ENCODE measurements at places on chromosomes 3 and 15.

- no peak for DNase-seq
These were observed 81.2 kb upstream of the ZBTB20 start for GRCh38 chr3:115228266-115228665.

DNA sequence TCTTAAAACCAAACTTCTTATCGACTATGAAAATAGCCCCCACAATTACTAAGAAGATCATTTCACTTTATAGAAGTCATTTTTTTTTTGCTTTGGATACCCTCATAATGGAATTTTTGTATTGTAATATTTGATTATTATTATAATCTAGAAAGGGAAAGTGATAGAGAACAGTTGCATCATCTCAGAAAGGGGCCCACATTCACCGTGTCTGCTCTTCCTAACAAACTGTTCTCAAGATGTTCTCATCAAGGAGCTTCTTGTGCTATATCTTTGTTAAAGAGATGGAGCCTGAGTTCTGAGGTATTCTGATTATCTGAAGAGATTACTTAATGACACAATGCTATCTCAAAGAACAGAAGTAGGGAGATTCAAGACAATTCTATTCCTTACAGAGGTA, 49.3 kb downstream of the MME start:
- no peak for DNase-seq

GRCh38 chr3:7146529-7146928, 285.6 kb downstream of the GRM7 start:
- DNase-seq, result no peak

GRCh38 chr15:42137461-42138261, 18.8 kb downstream of the PLA2G4F start:
- DNase-seq, result no peak

DNA sequence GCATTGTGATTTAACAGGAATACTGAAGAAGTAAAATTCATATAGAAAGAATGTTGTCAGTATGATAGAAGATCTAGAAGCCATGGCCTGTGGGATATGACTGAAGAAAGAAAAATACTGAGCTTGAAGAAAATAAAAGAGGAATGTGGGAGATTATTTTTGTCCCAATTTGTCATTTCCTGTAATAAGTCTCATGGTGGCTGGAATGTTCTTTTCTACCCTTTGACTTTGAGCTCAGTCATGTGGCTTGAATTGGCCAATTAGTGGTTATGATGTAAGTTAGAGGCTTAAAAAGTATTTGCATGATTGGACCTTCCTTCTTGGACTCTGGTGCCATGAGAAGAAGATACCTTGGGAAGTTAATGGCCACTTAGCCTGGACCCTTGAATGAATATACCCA, 14.1 kb downstream of the APH1B start:
- DNase-seq, result no peak

DNA sequence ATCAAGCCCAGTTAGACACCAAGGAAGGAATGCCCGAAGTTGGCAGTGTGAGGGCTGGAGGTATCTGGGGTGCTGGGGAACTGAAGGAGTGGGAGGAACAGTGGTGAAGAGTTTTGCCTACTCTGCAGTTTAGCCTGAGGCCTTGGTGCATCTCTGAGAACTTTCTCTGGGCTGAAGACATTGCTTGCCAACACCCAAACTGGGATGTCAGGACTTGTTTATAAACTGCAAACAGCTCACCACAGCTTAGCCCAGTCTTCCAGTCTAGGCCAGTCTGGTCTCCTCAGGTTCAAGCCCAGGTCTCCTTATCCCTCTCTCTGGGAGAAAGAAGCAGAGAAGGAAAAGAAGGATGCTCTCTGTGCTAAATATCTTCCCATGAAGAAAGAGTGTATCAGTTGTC, 68.0 kb upstream of the BOC start:
- no peak for DNase-seq

GRCh38 chr15:101641129-101641764, 10.9 kb downstream of the TM2D3 start:
- DNase-seq, result peak; percentile 42

- DNase-seq, result peak; percentile 51
These were observed 72.9 kb downstream of the CD200 start for GRCh38 chr3:112405845-112406244.

- no peak for DNase-seq
These were observed 4.6 kb downstream of the SETD5 start for GRCh38 chr3:9401986-9402385.

GRCh38 chr3:32419742-32420125, 28.1 kb downstream of the CMTM7 start:
- DNase-seq, result no peak

GRCh38 chr15:72249142-72249810, 18.3 kb upstream of the PKM start:
- no peak for DNase-seq

GRCh38 chr15:25787855-25788520, 75.1 kb downstream of the ATP10A start:
- no peak for DNase-seq

- no peak for DNase-seq
These were observed 38.9 kb downstream of the ACAP2 start for GRCh38 chr3:195403841-195404408.

GRCh38 chr15:48596415-48596814, 49.1 kb downstream of the FBN1 start:
- DNase-seq, result no peak

DNA sequence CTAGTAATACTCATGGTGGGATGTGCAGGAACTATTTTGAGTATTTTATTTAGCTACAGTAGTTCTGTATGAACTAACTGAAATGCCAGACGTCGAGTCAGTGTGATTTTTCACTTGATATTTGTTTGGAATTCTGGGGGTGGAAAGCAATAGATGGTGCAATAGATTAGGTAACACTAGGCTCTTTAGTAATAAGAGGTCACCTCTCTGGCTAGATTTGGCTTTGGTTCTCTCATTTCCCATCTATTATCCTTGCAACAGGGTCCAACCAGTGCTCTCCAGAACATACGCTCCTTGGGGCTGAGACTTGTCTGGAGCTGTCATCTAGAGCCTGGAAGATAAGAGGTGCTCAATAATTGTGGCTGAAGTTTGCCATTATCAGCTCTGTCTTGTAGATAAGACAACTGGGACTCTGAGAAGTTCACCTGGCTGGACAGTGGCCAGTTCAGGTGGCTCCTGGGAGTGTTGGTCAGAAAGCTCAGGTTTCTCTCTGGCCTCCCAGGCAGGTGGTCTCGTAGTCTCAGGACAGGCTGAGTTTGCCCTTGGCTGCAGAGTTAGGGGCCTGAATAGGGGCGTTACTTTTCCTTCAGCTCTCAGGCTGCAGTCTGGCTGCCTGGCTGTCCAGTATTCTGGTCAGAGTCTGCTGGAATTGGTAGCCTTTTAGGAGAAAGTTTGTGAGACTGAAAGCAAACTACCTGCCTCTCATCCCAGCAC, 277.5 kb upstream of the RGMA start:
- no peak for DNase-seq

- DNase-seq, result no peak
These were observed 167.8 kb upstream of the KBTBD8 start for GRCh38 chr3:66830301-66830700.

GRCh38 chr3:25306705-25307104, 121.4 kb upstream of the RARB start:
- no peak for DNase-seq

DNA sequence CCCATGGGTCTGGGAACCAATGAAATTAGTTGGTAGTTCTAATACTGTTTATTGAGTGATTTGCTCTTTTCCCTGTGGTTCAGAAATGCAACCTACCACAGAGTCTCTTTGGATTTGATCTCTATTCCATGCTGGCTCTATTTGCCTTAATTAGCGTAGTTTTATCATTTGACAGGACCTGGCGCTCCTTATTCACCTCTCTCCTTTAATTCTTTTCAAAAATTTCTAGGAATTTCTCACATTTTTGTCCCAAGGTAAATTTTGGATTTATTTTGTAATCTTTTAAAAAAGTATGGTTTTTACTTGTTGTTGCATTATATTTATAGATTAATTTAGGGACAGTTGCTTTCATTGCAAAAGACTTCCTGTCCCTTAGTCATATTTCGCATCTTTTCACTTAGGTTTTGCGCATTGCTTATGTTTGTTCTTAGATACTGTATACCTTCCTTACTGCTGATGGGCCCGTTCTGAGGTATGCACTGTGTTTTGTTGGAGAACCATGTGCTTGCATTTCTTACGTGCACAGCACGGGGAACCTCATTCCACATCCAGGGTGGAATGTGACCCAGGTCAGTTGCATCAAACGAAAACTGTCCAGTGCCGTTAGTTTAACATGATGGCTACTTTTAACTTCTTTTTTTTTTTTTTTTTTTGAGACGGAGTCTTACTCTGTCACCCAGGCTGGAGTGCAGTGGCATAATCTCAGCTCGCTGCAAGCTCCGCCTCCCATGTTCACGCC, 27.0 kb downstream of the SENP5 start:
- DNase-seq, result no peak

GRCh38 chr15:42691308-42691707, 45.6 kb downstream of the CDAN1 start:
- DNase-seq, result no peak

GRCh38 chr3:42503251-42503924, 945 bp downstream of the VIPR1 start:
- DNase-seq, result no peak

DNA sequence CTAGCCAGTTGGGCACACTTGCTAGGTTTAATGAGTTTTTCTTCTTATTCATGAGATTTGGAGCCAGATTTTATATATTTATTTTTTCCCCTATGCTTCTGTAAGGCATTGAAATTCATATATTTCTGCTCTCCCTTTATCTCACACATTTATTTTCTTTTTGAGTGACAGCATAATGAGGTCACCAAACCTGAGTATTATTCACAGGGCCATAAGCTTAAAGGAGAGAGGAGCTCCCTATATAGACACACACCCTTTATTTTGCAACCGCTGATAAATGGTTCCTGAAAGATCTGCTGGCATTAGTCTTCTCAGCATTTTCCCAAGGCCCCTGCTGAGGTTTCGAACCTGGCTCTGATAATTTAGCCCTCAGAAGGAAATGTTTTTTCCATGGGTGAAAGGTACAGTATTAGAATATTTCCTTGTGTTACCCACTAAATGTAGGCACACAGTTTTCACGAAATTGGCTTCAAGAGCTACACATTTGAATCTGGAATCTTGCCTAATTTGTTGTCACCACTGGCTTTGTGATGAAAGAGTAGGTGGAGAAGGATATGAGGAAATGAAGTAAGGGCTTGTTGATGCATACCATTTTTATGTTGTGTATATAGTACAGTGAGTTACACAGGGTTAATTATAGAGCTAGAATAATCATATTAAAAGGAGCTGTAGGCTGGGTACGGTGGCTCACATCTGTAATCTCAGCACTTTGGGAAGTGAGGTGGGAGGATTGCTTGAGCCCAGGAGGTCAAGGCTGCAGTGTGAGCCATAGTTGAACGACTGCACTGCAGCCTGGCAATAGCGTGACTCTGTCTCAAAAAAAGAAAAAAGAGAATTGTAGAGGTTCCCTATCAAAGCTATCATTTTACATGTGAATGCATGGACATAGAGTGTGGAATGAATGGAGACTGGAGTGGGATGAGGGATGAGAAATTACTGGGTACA, 6.5 kb downstream of the KLHL18 start:
- no peak for DNase-seq

- DNase-seq, result no peak
These were observed 43.8 kb downstream of the GAP43 start for GRCh38 chr3:115666920-115667737.

DNA sequence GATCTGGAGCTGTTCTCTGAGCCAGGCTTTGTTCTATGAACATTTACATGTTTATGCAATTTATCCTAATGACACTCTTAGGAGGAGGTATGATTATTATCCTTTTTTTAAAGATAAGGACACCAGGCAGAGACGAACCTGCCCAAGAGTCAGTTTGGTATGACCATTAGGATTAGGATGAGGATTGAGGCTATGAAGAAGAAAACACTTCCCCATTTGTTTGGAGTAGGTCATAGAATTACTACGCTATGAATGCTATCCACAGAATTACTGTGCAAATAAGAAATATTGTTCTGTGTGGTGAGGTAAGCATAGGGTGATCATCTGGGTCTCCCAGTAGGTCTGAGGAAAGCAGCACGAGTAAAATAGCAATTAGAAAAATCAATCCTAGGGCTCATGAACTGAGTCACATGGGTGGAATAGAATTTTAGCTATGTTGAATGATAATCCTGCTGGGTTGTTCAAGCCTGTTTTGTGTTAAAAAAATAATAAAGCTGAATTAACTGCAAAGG, 23.9 kb downstream of the EIF4E3 start:
- DNase-seq, result no peak

GRCh38 chr3:197753263-197753662, 3.6 kb downstream of the FYTTD1 start:
- DNase-seq, result no peak

DNA sequence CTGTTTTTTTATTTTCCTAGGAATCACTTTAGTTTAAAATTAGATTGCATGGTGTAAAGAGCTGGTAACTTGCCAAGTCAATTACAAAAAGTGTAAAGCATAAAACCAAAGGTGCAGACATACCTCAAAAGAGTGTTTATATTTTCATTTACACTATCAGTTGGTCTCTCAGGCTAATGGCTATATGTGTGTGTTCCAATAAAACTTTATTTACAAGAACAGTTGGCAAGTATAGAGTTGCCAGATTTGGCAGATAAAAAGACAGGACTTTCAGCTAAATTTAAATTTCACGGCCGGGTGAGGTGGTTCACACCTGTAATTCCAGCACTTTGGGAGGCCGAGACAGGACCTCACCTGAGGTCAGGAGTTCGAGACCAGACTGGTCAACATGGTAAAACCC, 41.1 kb downstream of the HOMER2 start:
- no peak for DNase-seq

Data from stimulated activated naive B cell treated with anti-CD40 and anti-IgM and Interleukin-4, amounts not matched to agents 10 μg/mL and 1 μg/mL and 100 μg/mL, for 72 hours (primary cell).